ENCODE measurements at places on chromosomes 6 and 20.

DNA sequence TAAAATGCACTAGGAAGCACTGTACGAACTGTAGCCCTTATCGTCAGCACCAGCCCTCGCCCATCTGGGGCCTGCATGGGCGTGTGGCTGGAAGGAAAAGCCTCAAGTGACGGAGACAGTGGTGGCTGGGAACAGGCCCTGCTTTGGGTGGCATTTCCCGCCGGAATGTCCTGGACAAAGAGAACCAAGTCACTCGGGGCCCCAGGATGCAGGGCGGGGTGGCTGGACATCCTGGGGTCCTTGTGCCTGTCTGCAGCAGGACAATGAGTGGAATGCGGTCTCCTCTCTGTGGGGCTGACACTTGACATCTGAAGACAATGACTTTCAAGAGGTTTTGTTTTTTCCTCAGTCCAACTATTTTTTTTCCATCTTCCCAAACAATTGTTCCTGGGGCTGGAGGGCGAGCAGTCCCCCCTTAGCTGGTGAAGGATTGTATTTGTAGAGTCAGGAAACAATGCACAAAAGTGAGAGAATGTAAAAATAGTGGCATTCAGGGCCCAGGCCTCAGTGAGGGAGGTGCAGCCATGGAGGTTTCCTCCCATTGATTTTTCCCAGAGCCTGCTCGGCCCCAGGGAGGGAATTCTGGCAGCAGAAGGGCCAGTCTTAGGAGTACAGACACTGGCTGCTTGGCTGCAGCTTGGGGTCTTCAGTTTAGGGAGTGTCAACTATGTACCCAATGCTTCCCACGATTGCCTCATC is 64.4 kb downstream of the PREX1 start:
- DNase-seq = no peak

DNA sequence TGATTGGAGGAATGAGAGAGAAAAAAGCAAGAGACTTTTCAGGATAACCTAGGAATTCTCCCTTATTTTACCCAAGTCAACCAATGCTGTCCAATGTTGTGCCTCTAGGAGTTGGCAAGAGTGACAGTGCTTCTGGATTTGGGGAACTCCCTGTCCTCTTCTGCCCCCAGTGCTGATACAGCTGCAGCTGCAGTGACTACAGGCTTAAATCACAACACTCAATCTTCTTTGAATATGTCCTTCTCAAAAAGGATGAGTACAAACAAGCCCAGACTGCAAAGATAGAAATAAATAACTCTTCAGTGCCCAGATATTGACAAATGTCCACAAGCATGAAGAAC is 141.0 kb upstream of the COL21A1 start:
- no peak for DNase-seq

GRCh38 chr6:43983632-43984031 is 143.6 kb downstream of the MRPL14 start:
- DNase-seq = no peak

GRCh38 chr20:50494428-50494827 is 15.8 kb upstream of the PTPN1 start:
- DNase-seq = no peak

DNA sequence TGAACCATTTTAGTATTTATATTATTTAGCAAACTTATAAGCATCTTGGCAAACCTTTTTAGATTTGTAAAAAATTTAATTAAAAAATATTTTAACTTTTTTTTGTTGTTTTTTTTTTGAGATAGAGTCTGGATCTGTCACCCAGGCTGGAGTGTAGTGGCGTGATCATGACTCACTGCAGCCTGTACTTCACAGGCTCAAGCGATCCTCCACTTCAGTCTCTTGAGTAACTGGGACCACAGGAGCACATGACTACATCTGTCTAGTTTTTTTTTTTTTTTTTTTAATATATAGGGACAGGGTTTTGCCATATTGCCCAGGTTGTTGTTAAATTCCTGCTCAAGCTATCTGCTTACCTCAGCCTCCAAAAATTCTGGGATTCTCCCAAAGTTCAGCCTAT is 161.1 kb downstream of the EYS start:
- DNase-seq = no peak

- no peak for DNase-seq
Measured at GRCh38 chr6:70510600-70510999, 56.1 kb upstream of the SDHAF4 start.

DNA sequence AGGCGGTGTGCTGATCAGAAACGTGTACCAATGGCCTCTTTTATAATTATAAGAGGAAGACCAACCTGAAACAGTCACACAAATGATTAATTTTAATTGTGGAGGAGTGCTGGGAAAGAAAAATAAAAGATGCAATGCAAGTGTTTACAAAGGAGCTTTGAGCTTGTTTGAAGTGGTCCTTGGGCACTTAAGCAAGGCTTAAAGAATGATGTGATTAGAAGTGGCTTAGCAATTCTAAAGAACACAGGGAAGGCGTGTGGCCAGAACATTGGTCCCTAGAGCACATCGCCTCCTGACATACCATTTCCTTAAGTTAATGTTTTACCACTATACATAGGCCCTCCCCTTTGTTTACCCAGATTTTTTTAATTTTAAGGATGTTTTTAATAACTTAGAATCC is 26.1 kb downstream of the PTPN1 start:
- no peak for DNase-seq

DNA sequence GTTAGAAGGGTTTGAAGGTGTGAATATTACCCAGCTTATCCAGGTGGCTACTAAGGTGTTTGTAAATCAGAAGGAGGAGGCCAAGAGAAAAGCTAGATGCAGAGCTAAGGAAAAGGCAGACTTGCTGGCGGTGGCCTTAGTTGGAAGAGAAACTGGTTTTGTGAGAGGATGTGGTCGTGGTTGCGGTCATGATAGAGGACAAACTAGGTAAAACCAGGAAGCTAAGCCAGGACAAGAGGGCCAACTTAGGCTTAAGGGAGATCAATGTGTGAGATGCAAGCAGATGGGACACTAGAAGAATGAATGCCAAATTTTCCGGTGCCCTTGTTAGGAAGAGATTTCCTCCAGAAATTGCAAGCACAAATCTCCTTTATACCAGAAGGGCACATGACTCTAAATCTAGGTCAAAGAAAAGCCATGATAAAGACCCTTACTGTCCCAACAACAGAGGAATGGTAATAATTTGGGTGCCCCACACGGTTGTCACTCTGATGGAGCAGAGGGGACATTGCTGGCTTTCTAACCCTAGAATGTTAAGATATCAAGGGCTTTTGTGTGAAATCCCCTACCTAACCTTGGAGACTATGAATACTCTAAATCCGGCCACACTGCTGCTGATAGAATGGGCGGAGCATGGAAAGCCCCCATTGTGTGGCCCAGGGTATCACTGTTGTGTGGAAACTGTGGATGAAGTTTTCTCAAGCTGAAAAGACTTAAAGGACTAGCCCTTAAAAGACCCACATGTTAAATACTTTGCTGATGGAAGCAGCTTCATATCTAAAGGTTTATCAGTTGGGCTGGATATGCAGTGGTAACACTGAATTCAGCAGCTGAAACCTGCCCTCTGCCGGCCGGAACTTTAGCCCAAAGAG is 7.8 kb downstream of the IL22RA2 start:
- DNase-seq = no peak

- no peak for DNase-seq
Measured at GRCh38 chr20:42392442-42392841, 774.3 kb upstream of the CHD6 start.

DNA sequence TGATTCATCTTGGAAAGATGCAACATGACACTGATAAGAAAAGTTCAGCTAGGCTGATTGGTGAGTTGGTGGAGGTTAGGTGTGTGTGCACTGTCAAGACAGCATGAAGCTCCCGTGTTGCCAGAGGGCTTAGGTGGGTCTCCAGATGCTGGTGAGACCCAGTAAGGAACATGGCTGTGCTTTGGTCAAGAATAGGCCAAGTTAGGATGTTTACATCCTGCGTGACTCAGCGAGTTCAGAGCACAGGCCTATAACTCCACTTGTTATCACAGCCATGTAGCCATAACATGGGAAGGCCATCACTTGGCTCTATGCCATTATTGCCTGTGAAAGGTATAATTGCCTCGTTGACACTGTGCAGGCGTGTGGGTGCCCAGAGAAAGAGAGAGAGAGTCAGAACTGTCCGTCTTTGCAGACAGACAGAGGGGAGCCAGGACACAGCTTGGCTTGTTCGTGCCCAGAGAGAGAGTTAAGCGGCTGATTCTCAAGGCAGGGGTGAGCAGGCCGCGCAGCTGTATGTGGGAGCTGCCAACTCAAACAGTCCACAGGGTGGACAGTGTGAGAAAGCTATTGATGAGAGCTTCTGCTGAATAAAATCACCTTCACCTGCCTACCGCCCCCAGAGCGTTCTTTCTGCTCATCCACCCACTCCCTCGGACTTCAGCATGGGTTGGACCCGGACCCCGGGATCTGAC is 43.5 kb downstream of the OR2B6 start:
- no peak for DNase-seq

DNA sequence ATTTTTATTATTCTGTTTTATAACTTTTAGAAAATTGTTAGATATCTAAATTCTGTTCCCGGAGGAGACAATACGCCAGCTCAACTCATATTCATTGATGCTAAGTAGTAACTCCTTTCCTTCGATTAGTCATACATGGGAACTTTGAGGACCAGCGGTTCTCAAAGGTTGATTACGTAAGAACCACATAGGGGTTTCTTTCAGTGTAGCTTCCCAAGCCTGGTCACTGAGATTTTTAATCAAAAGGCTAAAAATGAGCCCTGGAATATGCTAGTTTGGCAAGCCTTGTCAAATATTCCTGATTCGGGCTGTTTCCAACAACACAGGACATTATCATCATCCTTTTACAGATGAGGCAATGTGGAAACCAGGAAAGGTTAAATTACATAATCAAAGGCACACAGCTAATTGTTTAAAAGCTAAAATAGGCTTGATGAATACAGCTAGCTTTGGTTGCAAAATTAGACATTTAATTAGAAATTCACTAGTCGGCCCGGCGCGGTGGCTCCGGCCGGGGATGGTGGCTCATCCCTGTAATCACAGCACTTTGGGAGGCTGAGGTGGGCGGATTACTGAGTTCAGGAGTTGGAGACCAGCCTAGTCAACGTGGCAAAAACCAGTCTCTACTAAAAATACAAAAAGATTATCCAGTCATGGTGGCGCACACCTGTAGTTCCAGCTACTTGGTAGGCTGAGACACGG is 14.6 kb upstream of the MEI4 start:
- DNase-seq = no peak

Measured in SK-N-MC (cell line).